Activated naive CD8-positive, alpha-beta T cell treated with anti-CD3 and anti-CD28 coated beads, Interleukin-2, amount 50 U/mL, for 24 hours (primary cell): ENCODE measurements at places on chromosomes 3 and 15.

DNA sequence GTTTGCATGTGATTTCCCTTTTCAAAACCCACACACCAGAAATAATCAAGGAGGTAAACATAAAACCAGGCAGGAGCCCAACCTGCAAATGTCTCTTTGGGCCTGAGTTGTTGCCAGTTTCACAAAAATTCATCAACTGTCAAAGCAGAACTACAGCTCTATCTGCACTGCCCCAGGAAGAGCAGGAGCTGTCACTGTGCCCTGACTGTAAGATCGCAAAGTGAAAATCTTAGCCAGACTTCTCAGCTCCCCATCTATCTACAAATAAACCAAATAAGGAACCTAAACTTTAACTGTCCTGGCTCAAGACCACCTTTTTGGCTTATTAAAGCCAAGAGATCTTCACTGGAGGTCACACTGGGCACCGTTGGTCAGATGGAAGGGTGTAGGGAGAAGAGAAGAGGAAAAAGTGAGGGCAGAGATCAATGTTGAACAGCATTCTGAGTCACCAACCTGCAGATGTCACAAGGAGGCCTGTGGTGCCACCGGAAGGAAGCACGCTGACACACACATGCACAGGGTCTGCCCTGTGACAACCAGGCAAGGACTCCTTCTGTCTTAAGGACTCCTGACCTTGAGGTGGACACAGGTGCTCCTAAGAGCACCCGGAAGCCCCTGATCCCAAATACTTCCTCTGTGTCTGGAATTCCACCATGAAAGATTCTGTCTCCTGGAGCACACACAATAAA, 58.7 kb downstream of the RPN1 start:
- no peak for DNase-seq

DNA sequence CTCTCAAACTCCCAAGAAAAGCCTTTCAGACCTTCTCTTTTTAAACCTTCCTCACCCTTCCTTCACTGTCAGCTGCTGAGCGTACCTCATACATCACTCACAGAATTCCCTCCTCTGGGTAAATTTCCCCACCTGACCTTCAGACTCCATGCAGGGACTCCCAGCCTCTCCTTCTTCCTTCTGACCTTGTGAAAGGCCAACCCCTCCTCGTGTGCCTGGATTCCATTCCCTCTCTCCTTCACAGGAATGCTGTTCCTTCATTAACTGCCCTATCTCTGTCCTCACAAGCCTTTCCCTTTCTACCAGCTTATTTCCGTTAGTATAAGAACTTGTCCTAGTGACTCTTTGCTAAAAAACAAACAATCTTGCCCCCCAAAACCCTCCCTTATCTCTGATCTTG, 69.7 kb upstream of the MME start:
- DNase-seq = no peak

- DNase-seq = no peak
These were observed 588.3 kb upstream of the NAALADL2 start for GRCh38 chr3:174270841-174271240.

- no peak for DNase-seq
These were observed 1.2 kb downstream of the PARP16 start for GRCh38 chr15:65285291-65286068.

DNA sequence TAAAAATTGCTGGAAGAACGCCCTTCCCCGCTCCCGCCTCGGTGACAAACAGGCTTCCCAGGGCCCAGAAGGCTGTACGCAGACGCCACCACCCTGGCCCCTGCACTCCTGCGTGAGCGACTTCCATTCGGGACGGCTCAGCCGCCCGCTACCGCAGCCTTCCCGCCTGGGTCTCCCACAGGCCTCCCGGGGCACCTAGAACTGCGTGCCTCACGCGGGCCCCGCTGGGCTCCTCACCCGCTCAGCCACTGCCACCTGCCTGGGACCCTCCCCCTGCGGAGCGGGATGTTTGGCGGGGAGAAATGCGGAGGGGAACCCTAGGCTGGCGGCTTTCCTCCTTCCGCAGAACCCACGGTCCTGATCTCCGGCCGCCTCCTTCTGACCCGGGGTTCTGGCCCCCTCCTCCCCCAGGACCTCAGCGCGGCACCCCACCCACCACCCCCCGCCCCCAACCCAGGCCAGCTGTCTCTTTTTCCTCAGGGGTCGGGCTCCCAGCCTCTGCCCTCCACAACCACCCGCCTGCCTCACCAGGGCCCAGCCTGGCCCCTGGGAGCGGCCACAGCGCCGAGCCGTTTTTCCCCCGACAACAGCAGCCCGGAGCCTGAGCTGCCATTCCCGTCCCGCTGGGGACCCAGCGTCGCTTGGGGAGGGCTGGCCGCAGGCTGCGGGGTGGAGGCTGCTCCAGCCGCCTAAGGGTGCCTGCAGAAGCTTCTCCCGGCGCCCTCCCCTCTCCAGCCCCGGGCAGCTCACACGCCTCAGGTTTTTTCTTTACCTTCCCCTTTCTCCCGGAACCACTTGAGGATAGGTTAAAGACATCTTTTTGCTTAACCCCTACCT, 27.6 kb upstream of the RAB7A start:
- DNase-seq = peak; percentile 21

DNA sequence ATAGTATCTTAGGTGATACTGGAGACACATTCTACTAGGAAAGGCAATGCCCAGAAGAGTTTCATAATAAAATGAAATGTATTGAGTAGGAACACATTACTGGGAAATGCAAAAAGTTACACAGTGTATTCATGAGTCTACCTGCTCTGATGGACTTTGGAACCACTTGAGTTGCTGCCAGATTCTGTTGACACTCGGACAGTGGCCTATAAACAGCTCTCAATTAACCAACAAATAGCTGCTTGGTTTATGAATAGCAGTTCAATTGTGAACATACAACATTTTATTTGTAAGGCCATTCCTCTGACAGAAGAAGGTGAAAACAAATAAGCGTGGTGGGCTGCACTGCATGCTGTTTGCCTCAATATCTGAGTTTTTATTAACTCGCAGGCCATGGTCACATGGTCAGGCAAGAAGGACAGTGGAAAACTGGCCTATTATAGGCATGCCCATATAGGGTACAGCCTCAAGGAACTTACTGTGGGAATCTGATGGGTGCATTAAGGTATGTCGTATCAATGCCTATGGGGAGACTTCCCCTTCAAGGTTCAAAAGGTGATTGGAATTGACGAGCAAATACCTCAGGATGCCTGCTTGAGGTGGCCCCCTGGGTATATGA, 66.2 kb downstream of the C3orf80 start:
- DNase-seq = no peak

DNA sequence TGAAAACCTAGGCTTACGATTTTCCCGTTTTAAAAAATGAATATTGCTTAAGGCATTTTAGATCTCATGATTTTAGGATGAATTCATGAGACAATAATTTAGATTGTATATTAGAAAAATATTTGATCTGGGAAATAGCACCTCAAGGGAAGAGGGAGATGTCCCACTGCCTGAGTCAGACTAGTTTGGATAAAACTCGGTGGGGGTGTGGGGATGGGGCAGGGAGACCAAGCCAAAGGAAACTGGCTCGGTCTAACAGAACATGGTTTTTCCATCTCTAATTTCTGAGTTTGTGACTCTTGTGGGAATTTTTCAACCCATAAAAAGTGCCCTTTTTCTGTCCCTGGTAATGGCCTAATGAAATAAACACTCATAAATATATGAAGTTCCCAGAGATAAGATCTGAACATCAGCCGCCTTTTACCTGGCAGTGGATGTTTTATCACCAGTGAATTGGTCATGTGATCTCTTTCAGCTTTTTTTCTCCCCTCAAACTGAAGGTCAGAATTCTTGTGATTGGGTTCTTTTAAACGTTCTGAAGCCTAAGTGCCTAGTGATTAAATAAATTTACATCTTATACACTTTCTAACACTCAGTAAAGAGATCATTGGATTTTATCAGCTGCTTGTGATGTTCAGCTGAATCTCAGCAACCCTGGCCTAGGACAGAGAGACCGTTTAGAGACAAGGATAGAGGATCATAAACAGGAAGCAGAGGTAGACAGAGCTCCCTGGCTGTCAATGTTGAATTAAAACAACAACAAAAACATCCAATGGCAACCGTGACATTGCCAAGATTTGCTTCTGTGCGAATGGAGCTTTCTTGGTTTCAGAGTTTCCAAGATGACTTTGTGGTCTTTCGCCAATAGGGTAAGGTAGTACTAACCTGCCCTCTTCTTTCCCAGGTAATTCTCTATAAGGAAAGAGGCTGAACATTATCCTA, 1038.2 kb downstream of the MCTP2 start:
- no peak for DNase-seq

DNA sequence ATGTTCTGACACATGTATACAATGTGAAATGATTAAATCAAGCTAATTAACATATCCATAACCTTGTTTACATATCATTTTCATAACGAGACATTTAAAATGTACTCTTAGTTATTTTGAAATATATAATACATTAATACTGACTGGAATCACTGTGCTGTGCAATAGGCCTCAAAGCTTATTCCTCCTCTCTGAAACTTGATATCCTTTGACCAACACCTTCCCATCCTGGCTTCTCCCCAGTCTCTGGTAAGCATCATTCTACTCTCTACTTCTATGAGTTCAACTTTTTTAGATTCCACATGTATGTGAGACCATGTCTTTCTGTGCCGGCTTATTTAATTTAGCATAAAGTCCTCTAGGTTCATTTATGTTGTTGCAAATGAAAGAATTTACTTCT, 47.1 kb upstream of the IL20RB start:
- no peak for DNase-seq

GRCh38 chr3:52005571-52005986, 9.9 kb upstream of the RPL29 start:
- no peak for DNase-seq

DNA sequence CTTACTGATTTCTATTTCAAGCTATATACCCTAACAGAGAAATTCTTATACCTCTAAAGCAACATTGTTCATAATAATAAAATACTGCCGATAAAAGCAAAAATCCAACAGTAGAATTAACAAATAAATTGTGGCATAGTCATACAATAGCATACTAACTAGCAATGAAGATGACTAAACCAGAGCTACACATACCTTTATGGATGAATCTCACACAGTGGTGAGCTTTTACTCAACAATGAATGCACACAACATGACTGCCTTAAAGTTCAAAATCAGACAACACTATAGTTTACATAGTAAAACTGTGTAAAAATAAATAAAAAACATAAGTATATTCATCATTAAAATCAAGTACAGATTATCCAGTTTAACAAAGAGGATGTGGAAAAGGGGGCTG, 99.1 kb downstream of the NR1I2 start:
- no peak for DNase-seq

DNA sequence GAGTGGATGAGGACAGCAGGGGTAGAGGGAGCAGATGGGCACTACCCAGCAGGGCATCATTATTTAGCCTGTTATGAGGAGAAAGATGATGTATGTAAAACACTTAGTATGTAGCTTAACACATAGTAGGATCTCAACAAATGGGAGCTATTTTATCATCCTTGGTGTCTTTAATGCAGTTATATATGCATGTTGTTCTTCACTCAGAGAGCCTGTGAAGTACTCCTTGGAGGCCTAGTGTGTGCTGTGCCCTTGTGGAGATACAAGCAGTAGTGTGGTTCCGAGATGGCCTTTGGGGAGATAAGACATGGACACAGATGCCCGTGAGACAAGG, 124.2 kb downstream of the LIPC start:
- DNase-seq = no peak

- DNase-seq = no peak
These were observed 636.1 kb upstream of the NAALADL2 start for GRCh38 chr3:174223042-174223441.

- no peak for DNase-seq
These were observed 280.7 kb upstream of the TLE3 start for GRCh38 chr15:70378126-70379031.

DNA sequence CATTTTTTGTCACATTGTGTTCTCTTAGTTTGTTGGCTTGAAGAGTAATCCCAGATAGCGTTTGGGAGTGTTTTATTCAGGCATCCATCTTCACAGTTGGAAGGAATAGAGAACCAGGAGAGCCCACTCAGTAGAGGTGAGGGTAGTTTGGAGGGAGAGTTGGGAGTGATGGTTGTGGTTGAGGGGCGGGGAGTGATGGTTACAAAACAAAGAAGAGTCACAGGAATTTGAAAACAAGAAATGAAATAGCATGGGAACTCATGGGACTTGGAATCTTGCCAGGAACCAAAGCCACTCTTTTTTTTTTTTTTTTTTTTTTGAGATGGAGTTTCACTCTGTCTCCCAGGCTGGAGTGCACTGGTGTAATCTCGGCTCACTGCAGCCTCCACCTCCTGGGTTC, 36.3 kb downstream of the DUT start:
- DNase-seq = no peak

- DNase-seq = no peak
These were observed 8.9 kb upstream of the TKT start for GRCh38 chr3:53264718-53265117.

DNA sequence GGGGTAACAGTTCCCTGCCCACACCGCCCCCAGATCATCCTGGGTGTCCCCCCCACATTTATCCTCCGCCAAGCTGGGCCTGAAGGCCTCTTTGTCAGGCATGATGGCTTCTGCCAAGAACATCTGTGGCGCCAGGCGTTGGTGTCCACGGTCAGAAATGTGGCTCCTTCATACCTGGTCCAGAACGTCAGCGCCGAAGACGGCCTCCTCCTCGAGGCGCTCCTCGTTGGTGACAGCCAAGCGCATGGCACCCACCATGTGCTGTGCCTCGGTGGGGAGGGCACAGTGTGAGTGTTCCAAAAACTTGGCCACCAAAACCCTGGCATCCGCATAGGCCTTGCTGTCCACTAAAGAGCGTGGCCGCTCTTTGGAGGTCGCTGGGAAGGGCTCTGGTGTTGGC, 146.5 kb downstream of the NSMCE3 start:
- no peak for DNase-seq

- DNase-seq = no peak
These were observed 93.9 kb downstream of the CPN2 start for GRCh38 chr3:194257151-194257621.

DNA sequence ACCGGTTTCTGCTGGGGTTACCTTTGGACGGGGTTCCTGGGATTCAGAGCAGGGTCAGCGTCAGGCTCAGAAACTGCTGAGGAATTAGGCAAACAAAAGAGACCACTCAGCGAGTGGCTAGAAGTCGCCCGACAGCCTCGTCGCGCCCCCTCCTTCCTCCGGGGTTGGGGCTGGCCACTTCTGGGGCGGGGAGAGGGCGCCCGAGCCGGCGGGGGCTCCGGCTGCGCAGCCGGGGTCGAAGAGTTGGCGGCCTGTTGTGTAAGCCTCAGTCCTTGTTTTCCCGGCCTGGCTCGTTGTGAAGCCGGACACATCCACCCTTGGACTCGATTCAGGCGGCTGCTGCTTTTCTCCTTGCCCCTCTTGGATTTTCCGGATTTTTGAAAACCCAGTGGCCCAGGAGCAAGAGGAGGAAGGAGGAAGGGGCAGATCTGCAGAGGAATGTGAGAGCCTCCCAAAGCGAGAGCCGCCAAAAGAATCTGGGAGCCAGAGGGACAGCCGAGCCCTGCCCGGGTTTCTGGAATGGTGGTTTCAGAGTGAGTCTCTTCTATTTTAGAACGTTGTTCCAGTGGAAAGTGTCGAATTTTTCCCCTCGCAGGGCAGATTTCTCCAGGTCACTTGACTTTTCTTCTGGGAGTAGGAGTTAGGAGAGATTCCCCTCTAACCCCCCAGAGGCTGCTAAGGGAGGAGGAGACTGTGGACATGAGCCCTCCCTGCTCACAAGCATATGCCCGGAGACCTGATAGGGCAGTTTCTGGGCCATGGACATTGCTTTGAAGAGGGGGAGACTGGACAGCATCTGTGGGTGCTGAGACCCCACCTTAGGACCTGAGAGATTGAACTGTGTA, 666 bp downstream of the SNX33 start:
- DNase-seq = peak; percentile 15
